ENCODE measurements at places on chromosomes 3 and 15. TPM values are rescaled to one million over a fixed set of nuclear protein-coding genes. Genes with fewer than 3 reads are reported as not detected.
A peak's percentile ranks its signal among the peaks of the same experiment; 100 is the strongest.

DNA sequence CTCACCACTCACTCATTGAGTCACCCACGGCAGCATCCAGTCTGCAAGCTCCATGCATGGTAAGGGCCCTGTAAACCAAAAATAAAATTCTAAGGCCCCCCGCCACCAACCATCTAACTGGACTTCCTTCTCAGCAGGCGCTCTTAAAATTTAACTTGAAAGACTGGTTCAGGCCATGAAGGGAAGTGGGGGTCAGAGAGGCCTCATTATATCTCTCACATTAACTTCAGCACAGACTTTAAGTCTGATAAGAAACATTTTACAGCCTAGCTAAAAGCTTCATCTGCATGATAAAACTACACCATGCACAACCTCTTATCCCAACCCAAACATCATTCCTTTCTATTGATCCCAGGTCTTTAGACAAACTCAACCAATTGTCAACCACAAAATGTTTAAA lies 38.5 kb downstream of the FBLN2 start:
- no peak for DNase-seq

GRCh38 chr3:170180079-170180907 lies 1.2 kb downstream of the PHC3 start:
- DNase-seq, result peak; percentile 29

GRCh38 chr3:137174514-137174913 lies 216.7 kb downstream of the IL20RB start:
- no peak for DNase-seq

DNA sequence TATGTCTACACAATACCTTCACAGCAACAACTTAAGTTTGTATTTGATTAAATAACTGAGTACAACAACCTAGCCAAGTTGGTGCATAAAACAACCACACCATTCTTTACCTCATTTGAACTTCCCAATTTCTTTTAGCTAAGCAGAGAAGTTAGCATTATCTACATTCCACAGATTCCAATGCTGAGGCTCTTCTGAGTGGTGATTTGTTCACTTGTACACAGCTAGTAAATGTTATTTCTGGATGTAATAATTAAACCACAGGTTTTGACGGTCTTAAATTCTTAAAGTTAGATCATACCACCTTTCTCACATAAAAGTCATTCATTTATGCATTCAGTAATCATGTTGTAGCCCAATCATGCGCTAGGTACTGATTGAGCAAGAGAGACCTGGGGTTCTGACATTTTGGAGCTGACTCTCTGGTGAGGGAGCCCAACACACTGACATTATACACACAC lies 102.5 kb downstream of the SST start:
- no peak for DNase-seq

GRCh38 chr3:179630753-179631451 lies 21.9 kb upstream of the USP13 start:
- no peak for DNase-seq

DNA sequence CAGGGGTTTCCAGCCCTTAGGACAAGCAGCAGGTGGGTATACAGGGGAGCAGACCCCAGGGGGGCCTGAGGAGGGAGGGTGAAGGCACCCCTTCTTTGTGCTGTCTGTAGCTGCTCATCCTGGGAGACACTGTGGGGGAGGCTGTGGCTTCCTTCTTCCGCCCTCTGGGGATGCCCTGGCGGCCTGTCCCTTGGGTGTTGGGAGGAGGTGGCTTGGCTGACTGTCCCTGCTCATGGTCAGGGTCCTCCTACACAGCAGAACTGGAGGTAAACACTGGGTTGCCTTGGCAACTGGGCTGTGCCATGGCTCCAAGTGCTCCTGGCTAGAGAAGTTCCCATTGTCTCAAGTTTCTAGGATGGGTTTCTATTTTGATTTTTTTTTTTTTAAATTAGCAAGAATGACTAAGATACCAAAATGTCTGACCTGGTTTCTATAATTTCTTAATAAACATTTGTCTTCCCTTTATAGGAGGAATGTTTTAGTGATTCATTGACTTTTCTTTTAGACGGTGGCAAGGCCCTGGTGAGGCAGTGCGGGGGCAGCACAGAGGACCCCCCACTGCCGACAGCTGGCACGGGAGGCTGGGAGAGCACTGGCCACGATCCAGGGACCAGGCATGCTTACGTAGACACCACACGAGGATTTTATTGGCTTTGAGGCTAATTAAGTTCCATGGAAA lies 12.4 kb downstream of the KLF13 start:
- peak; percentile 85 for DNase-seq

DNA sequence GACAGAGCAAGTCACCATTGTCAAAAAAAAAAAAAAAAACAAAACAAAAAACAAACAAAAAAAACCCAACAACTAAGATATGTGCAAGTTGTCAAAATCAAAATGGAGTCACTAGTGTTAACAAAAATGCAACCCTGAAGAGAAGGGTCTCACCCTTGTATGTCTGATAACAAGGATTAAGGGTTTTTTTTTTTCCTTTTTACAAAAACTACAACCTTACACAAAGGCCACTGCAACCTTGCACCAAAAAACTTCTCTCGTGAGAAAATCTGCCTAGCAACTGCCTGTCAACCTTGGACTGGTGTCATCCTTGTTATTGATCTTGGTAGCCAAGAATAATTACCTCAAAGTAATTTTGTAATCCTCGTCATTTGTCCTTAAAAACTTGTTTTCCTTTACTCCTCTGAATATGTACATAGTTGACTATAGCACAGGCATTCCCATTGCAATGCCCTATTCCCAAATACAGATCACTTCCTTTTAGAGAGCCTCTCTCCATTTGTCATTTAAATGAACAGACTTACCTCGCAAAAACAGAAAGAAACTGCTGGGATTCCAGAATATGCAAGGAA lies 24.0 kb downstream of the TFRC start:
- no peak for DNase-seq

GRCh38 chr15:64809649-64810496 lies 15.6 kb downstream of the PIF1 start:
- DNase-seq, result peak; percentile 57

- DNase-seq, result no peak
Measured at GRCh38 chr15:88250826-88251225, 5.7 kb downstream of the NTRK3 start.

DNA sequence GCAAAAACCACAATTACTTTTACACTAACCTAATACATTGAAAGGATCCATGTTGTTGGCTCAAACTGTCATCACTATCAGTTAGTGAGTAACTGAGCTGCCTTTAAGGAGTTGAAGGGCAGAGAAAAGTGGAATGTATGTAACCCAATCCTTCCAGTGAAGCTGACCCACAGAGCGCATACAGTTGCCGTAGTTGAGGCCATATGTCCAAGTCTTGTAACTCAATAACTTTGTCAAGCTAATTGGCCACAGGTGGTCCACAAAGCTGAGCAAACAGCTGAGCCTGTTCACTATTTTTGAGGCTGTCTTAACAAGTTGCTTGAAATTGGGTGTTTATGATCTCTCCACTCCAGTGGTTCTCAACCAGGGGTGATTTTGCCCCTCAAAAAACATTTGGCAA lies 169.0 kb upstream of the SLC24A5 start:
- DNase-seq, result no peak

GRCh38 chr3:141834292-141834691 lies 42.2 kb upstream of the ATP1B3 start:
- no peak for DNase-seq

- no peak for DNase-seq
Measured at GRCh38 chr3:171972871-171973348, 66.5 kb upstream of the FNDC3B start.

- DNase-seq, result no peak
Measured at GRCh38 chr15:60633426-60633968, 154.6 kb upstream of the ICE2 start.

DNA sequence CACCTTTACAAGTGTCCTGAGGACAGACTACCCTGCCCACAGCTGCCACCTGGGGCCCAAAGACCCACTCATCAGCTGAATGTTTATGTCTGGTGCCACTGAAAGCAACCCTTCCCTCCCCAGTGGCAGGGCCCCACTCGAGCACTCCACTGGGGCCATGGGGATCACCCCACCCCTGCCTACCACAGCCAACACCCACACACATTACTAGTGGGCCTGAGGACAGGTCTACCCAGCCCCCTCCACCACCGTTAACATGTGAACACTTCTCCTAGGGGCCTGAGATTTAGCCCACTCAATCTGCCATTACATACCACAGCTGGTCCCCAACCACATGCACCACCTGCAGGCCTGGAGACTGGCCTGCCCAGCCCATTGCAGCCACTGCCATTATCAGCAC lies 52.3 kb downstream of the ADAM10 start:
- no peak for DNase-seq

DNA sequence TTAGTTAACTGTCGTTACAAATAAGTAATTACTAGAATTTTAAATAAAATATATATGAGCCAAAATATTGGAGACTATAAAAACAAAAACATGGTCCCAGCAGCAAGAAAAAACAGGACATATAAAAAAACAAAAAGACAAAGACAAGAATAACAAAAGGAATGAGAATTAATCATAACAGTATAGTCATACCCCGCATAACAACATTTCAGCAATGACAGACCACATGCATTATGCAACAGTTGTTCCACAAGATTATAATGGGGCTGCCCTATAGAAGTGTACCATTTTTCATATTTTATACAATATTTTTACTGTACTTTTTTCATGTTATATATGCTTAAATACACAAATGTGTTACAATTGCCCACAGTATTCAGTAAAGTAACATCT lies 5.6 kb downstream of the HLTF start:
- DNase-seq, result peak; percentile 73

DNA sequence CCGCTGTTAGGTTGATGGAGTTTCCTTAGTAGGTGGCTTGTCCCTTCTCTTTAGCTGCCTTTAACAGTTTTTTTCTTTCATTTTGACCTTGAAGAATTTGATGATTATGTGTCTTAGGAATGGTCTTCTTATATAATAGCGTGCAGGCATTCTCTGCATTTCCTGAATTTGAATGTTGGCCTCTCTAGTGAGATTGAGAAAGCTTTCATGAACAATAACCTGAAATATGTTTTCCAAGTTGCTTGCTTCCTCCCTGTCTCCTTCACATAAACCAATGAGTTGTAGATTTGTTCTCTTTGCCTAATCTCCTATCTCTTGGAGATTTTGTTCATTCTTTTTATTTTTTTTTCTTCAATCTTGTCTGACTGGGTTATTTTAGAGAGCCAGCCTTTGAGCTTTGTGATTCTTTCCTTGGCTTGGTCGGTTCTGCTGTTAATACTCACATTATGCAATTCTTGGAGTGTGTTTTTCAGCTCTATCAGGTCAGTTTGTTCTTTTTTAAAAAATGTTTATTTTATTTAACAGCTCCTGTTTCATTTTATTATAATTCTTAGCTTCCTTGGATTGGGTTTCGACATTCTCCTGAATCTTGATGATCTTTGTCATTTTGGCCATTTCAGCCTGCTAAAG lies 627.9 kb downstream of the SI start:
- no peak for DNase-seq

- peak; percentile 61 for DNase-seq
Measured at GRCh38 chr15:68815598-68815997, 5.1 kb downstream of the ANP32A start.

SLC22A13 gene
- total RNA-seq, result 0.29 TPM

FETUB gene
- not detected for total RNA-seq

PARP15 gene
- not detected for total RNA-seq

DZIP1L gene
- 18.9 TPM for total RNA-seq

ACKR2 gene
- total RNA-seq, result 0.11 TPM

MAP1A gene
- 61.2 TPM for total RNA-seq

GASK1A gene
- total RNA-seq, result not detected

PDZRN3 gene
- total RNA-seq, result 6.7 TPM

CDHR4 gene
- total RNA-seq, result not detected

All from LHCN-M2 (cell line).